Esophagus mucosa (tissue), 1 donor: ENCODE measurements at places on chromosomes 3 and 15.

DNA sequence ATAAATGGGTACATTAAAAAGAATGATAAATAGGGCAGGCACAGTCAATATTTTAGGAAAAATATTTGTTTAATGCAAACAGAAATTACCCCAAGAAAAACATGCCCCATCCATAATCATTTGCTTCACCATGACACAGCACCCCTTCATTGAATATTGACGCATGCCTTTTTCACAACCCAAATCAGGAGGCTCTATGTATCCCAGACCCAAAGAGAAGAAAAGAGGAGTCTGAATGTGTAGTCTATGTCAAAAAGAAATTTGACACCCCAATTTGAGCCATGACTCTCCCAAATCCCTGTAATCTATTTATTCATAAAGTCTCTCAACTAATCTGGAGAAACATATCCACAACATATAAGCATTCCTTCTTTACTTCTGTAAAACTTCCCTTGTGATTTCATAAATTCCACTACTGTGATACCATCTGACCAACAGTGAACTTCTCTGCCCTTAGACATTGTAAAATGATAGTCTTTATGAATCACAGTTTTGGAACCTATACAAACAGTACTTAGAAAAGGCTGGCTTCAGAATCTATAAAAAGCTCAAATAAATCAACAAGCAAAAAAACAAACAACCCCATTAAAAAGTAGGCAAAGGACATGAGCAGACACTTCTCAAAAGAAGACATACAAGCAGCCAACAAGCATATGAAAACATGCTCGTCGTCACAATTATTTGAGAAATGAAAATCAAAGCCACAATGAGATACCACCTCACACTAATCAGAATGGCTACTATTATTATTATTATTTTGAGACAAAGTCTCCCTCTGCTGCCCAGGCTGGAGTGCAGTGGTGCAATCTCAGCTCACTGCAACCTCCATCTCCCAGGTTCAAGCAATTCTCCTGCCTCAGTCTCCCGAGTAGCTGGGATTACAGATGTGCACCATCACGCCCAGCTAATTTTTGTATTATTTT is 53.4 kb upstream of the XRN1 start:
- ATAC-seq, result no peak

- no peak for ATAC-seq
These were observed 11.6 kb upstream of the PIK3CB start for GRCh38 chr3:138846262-138846791.

DNA sequence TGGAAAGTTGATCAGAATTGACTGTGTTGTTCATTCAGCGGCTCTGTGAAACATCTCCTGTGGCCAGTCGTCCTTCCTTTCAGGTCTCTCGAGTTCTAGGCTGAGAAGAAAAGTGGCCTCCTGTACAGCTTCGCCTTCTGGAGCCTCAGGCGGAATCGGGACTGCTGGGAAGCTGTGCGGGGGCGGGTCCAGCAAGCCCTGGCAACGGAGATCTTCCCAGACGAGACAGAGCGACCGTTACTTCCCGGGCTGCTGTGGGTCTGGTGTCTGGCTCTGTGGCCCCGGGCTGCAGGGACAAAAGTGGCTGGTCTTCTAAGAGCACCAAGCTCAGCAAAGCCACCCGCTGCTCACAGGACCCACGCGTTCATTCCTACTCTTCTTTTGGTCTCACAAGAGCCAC is 88.6 kb upstream of the CACNA2D3 start:
- no peak for ATAC-seq

DNA sequence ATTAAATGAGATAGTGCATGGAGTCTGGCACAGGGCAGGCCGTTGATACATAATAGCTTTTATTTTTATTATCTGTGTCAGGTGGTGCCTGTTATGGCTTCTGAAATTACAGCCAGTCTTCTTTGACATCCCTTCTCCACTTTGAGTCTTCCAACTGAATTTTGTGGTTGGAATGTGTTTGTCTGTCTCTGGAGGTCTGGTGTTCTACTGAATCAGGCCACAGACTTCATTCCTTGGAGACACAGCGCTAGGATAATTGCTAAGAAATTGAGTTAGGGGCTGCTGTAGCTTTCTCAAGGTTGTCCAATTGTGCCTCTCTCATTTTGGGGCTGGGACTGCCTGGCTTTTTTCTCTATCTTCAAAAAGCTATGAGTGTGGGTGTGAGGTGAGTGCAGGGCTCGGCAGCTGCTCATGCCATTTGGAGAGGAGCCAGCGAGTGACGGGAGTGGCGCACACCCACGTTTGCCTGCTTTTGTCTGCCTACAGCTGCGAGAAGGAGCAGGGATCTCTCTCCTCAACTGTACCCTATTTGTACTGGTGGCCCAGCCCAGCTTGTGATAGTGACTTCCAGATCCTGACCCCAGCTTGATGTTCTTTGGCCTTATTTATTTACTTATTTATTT is 49.8 kb upstream of the SYN2 start:
- ATAC-seq, result no peak

DNA sequence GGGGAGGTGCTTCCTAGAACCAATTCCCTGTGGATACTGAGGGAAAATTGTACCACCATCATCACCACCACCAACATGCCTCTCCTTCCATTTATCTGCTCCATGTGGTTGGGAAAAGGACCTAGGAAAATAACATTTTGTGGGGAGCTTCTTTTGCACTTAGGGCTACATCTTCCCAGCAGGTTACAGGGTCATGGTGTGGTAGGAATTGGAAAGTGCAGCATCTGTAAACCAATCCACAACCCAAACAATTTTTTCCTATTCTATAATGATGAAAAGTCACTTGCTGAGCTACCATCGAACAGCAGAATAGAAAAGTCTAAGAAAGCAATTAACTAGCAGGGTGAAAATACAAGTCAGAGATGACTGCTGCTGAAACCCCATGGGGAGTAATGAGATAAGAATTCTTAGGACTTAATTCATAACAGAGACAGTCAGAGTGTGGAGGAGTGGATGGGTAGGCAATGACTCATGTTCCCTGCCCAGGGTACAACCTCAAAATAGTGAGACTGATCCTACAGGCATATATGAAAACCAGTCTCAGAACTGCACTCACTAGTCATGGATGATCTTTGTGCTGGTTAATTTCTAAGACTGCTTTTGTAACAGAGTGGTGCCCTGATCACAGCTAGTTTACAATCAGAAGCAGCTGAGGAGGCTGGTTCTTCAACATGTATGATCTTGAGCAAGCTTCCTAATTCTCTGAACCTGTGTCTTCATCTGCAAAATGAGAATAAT is 38.1 kb upstream of the LEKR1 start:
- ATAC-seq, result peak; percentile 97

GRCh38 chr15:75840659-75841058 is 2.6 kb upstream of the UBE2Q2 start:
- no peak for ATAC-seq

GRCh38 chr15:78179906-78180305 is 30.7 kb downstream of the IDH3A start:
- ATAC-seq, result no peak

- no peak for ATAC-seq
These were observed 32.8 kb downstream of the ACSBG1 start for GRCh38 chr15:78201281-78202190.

DNA sequence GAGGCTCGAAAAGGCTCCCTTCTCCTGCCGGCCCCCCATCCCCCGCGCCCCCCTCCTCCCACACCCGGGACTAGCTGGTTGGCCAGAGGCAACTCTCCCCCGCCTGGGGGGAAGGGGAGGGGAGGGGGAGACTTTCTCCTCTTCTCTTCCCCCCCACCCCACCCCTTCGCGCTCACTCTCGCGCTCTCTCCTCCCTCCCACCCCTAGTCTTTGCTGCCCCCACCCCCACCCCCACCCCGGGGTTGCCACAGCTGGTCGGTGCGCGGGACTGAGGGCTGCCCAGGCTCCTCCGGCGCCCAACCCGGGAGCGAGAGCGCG is 710 bp downstream of the MECOM start:
- peak; percentile 41 for ATAC-seq

- no peak for ATAC-seq
These were observed 42.9 kb upstream of the MITF start for GRCh38 chr3:69696367-69696766.

GRCh38 chr3:114527036-114527644 is 233.3 kb downstream of the TIGIT start:
- no peak for ATAC-seq

GRCh38 chr3:42228796-42229195 is 37.2 kb downstream of the CCK start:
- no peak for ATAC-seq

GRCh38 chr3:178117641-178118040 is 418.6 kb upstream of the KCNMB2 start:
- no peak for ATAC-seq

DNA sequence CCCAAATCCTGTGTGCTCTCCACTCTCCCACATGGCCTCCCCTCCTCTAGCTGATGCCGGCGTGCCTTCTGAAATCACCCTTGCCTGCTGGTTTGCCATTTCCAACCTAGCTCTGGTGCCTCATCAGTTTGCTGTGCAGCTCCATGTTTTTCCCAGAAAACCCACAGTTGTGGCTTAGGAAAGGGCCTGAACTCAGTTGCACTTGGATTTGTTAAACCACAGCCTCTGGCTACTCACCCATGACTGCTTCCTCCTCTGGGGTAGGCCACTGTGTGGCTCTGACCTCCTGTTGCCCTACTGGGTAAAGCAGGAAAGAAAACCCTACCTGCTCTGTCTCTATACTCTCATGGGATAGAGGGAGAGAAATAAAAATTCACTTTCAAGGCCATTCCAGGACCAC is 97.3 kb downstream of the DAPK2 start:
- no peak for ATAC-seq

DNA sequence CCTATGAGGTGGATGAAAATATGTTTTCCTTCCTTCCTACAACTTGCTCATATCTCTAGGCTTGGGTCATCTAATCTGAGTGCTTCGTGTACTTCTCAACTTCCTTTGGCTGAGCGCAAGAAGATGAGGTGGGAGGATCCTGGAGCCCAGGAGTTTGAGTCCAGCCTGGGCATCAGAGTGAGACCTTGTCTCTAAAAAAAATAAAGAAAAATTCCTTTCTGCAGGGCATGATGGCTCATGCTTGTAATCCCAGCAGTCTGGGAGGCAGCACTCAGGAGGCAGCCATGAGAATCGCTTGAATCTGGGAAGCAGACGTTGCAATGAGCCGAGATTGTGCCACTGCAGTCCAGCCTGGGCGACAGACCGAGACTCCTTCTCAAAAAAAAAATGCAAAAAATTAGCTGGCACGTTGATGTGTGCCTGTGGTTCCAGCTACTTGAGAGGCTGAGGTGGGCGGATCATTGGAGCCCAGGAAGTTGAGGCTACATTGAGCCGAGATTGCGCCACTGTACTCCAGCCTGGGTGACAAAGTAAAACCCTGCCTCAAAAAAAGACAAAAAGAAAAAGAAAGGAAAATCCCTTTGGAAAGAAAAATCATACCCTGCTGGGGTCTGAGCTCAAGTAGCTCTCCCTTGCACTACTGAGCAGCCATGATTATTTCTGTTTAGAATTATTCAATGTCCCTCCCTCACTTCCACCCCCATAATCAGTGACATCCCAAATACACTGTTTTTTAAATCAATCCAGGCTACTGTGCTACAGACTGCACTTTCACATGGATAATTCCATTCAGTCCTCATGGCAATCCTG is 28.0 kb upstream of the RAB11A start:
- ATAC-seq, result no peak

- no peak for ATAC-seq
These were observed 43.8 kb downstream of the ADAMTS7 start for GRCh38 chr15:78767331-78767951.

DNA sequence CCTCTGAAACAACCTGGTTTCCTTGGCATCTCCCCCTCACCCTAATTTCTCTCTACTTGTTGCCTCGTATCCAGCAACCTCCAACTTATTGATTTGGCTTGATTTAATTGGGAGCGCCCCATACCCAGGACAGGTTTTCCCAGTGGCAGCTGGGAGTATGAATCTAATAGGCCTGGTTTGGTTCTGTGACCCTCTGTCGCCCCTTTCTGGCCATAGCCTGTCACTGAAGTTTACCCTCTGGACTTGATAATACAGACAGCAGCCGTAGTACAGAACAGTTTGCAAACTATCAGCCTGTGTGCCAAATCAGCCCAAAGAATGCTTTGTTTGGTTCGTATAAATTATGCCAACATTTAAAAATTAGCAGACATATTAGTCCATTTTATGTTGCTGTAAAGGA is 525.1 kb upstream of the GOLIM4 start:
- ATAC-seq, result no peak

DNA sequence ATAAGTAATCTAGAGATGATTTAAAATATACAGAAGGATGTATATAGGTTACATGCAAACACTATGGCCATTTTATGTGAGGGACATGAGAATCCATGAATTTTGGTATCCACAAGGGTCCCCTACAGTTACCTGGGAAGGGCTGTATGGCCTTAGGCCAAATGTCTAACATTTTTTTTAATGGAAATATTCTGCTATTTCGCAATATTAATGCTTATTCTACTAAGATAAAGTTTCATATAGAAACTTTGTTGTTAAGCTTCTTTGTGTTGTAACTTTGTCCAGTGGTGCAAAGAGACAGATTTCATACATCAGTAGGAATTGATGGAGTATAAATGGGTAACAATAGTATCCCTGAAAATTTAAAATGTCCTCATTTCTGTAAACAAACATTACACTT is 233.4 kb upstream of the THBS1 start:
- no peak for ATAC-seq

DNA sequence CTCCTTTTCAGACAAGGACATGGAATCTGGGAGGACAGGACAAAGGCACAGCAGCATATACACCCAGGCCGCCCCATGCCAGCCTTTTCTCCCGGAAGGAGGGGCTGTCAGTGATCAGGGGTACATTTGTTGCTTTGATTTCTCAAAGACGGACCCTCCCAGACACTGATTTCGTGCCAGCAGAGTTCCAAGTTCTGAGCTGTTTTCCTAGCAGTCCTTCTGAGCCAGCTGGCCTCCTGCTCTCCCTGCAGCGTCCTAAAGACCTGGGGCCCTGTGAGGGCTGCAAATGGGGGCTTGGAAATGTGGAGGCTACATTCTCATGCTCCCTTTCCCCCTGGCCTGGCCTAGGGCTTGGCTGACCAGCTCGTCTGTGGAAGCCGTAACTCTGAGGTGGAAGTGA is 22.3 kb downstream of the CTSH start:
- no peak for ATAC-seq

DNA sequence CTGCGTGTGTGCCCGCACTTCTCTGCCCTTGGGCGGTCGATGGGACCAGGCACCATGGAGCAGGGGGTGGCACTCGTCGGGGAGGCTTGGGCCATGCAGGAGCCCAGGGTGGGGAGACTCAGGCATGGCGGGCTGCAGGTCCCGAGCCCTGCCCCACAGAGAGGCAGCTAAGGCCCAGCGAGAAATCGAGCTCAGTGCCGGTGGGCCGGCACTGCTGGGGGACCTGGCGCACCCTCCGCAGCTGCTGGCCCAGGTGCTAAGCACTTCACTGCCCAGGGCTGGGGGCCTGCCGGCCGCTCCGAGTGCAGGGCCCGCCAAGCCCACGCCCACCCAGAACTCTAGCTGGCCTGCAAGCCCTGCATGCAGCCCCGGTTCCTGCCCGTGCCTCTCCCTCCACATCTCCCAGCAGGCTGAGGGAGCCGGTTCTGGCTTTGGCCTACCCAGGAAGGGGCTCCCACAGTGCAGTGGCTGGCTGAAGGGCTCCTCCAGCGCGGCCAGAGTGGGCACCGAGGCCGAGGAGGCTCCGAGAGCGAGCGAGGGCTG is 553 bp upstream of the RTP4 start:
- ATAC-seq, result no peak

GRCh38 chr3:19272296-19272695 is 124.0 kb downstream of the KCNH8 start:
- ATAC-seq, result no peak
